ENCODE measurements at places on chromosomes 11 and 22.

GRCh38 chr11:11588243-11588642 lies 33.6 kb downstream of the GALNT18 start:
- DNase-seq = no peak

- DNase-seq = no peak
These were observed 41.7 kb downstream of the IGF2 start for GRCh38 chr11:2097356-2097997.

DNA sequence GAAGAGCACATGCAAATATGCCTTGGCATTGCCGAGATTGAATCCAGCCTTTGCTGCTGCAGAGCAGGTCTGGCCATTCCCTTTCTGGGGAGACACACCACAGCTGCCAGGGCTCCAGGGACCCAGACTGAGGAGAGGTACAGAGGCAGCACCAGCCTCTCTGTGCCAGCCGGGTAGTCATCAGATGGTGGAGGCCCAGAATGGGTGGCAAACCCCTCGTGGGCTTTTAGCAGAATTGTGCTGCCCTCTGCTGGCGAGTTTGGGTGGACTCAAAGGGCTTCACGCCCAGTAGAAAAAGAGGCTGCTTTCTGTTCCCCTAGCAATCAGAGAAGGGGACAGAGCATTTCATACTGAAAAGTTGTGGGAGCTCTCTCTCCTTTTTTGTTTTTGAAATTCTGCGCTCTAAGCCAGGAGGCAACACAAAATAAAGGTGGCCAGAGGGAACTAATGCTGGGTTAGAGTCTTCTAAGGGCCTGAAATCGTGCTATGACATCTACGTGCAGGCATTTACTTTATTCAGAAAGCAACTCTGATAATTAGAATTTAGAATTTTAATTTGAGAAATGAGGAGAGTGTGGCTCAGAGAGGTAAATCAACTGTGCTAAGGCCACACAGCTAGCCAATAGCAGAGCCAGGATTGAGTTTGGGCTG lies 158.8 kb upstream of the NAV2 start:
- peak; percentile 62 for DNase-seq

- no peak for DNase-seq
These were observed 86.4 kb upstream of the B3GNT6 start for GRCh38 chr11:76947800-76948199.

DNA sequence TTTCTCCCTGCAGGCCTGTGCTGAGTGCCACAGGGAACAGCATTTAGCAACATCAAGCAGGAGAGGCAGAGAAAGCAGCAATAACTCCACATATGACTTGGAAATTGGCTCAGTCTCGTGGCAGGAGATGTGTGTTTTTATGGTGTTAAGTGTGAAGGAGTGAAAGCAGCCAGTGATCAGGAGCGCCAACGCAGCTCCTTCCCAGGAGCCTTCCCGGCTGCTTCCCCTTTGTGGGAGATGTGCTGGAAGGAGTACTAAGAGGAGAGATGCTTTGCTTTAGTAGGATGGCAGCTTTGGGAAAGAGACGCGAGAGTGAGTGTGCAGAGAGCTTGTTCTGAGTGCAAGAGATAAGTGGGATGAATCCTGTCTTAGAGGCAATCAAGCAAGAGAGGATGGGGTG lies 54.7 kb upstream of the KIRREL3 start:
- no peak for DNase-seq

DNA sequence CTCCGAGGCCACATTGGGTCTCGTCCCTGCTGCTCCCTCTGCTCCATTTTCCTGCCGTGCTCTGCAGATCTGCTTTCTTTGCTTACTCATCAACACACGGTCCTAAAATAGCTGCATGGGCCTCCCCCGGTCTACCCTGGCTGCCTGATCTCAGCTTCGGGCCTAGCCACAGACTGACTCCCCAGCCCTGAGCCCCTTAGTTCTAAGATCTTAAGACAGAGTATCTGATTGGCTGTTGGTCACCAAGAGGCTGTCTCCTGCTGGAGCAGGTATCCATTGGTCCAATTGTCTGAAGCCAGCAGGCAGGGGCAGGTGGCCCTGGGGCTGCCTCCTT lies 53.7 kb upstream of the NECTIN1 start:
- no peak for DNase-seq

DNA sequence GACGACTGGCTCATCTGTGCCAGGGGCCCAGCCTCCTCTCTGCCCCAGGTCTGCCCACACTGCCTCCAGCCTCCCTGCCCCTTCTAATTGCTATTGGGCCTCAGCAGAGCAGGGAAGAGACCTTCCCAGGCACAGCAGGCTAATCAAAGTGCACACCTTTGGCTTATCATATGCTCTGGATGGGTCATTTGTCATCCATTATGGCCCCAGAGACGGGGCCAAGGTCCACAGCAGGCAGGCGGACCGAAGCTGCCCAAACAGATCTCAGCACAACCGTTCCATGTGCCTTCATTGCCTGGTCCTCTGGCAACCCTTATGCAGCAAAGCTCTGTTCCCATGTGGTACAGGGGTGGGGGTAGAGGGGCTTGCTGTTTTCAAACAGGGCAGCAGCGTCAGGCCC lies 66.6 kb downstream of the TP53I11 start:
- DNase-seq = no peak

DNA sequence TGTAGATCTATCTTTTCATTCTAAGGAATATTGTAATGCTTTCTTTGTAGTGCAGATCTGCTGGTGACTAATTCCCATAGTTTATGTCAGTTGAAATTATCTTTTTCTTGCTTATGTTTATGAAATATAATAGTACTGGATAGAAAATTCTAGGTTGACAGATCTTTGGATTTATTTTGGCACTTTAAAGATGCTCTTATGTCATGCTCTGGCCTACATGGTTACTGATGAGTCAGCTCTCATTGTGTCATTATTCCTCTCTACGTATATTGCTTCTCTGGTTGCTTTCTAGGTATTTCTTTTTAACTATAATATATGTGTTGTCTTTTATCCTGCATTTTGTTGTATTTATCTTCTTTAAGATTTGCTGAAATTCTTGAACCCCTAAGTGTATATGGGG lies 955.5 kb upstream of the CHORDC1 start:
- no peak for DNase-seq

GRCh38 chr11:103845331-103845730 lies 191.1 kb upstream of the DDI1 start:
- no peak for DNase-seq

GRCh38 chr11:73201888-73202780 lies 15.9 kb upstream of the P2RY2 start:
- DNase-seq = no peak

DNA sequence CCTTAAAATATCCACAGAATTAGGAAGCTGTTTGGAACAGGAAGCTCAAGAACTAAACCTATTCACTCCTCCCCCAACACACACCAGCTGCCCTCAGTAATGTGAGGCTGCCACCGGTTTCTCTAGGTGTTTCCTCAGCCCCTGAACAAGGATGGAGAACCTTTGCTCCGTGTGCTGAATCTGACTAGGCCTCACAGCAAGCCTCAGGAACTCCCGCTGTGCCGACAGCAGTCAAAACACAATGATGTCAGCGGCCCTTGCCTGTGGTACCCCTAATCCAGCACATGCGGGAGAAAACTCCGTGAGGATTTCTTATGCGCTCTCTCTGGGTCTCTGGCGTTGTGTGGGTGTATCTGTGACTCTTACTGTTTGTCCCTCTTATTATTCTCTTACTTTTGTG lies 153.3 kb downstream of the EFCAB6 start:
- no peak for DNase-seq

DNA sequence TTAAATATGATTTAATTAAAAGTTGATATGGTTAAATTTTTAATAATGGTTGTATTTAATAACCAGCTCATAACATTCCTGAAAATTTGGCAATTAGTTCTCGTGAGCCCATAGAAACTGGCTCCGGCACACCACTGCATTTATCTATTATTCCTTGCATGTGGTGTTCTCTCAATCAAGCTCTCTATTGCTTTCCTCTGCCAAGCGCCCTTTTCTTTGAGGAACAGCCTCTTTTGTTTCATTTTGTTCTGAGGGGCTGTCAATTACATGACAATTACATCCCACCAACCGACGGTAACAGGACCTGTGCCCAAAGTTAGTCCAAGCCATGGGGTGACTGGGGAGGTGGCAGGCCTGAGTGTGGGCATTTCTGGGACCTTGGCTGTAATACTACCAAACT lies 8.1 kb downstream of the C11orf91 start:
- no peak for DNase-seq

- DNase-seq = no peak
These were observed 5.7 kb upstream of the ACAT1 start for GRCh38 chr11:108115500-108116140.

DNA sequence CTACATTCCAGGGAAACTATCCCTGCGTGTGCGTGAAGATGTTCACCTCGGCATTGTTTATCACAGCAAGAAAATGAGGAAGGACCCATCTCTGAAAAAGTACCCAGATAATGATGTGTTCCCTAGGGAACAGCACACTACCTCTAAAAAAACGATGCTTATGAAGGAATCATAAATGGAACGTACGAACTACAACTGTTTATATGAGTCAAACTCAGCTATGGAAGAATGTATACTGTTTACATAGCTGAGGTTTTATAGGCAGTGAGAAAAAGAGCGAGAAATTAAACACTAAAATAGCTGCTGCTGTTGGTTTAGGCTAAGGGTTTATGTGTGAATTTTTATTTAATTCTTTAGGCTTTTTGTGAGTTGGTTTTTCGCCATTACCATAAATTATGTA lies 48.9 kb downstream of the APOL1 start:
- no peak for DNase-seq

GRCh38 chr11:102522312-102523188 lies 8.0 kb downstream of the MMP7 start:
- DNase-seq = no peak
